ENCODE measurements at places on chromosomes 2 and 18.

DNA sequence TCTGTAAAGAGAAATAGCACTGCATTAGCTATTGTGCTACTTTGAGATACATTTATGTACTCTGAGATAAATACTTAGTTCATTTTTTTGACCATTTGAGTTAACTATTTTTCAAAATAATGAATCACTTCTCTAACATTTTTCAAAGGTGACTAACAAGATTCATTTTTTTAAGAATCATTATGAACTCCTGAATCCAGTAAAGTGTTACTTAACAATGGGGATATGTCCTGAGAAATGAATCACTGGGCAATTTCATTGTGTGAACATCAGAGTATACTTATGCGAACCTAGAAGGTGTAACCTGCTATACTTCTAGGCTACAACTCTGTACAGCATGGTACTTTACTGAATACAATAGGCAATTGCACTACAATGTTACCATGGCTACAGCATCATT lies 355.8 kb downstream of the ARL6IP6 start:
- DNase-seq = no peak

DNA sequence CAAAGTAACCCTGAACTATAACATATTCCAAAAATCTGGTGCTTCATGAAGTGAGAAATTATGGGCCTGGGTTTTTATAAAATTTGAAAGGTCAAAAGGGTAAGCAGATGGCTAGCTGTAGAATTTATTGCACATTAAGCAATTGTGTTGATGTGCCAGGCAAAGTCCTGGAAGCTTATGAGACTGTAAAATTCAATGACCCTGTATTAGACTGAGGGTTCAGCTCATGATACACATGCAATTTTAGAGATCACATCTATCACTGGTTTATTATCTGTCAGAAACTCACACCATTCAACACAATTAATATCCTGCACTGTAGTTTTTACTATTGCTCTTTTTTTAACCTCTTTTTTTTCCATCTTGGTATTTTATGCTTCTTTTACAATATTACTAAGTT lies 1162.6 kb upstream of the SLC39A10 start:
- no peak for DNase-seq

- peak; percentile 46 for DNase-seq
Measured at GRCh38 chr2:217399291-217399690, 539.4 kb upstream of the TNP1 start.

- no peak for DNase-seq
Measured at GRCh38 chr2:156687715-156688114, 251.5 kb downstream of the GPD2 start.

GRCh38 chr2:96547731-96548171 lies 11.2 kb downstream of the ARID5A start:
- DNase-seq = peak; percentile 46

DNA sequence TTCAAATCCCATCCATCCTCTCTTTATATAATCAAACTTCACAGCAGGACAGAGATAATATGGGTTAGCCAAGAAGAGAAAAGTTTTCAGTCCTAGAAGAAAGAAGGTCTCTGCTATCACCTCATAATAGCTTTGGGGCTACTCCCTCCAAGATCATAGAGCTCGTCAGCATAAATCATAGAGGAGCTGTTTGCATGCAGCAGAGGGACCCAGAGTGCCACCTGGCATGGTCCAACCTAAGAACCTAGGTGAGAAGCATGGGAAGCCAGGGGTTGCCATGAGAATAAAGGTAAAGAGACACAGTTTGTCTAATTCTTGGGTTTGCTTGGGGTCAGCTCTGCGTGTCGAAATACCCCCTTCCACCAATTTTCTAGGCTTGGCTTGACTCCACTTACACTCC lies 87.1 kb upstream of the CYP1B1 start:
- no peak for DNase-seq
